ENCODE measurements at places on chromosomes 7 and 10.
A peak's percentile ranks its signal among the peaks of the same experiment; 100 is the strongest.

GRCh38 chr7:37526623-37527022, 78.0 kb upstream of the ELMO1 start:
- DNase-seq: no peak

DNA sequence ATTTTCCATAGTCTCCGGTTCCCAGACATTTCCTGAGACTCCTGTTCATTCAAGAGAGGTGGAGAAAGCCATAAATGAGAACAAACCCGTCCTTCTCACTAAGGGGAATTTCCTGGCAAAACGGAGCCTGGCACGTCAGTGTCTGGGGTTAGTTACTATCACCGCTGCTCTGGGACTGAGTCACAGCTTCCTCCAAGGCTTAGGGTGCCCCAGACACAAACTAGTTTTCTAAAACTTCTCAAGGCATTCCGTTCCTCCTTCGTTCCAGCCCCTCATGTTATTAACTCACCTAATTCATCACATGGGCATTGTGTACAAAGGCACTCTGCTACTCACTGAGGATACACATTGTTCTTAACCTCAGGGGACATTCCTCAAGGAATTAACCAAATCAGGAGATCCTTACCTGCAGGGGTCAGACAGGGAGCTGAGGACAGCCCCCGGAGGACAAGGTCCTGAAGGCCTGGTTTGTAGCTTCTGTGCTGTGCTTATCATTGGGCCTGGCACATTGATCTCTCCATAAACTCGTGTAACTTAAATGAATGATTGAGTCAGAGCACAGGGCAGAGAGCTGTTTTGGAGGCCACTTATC, 103.0 kb upstream of the KLF6 start:
- DNase-seq: peak; percentile 68

- no peak for DNase-seq
These were observed 189.0 kb upstream of the CELF2 start for GRCh38 chr10:10828623-10829022.

- no peak for DNase-seq
These were observed 390.7 kb downstream of the ARL4A start for GRCh38 chr7:13078105-13078504.

DNA sequence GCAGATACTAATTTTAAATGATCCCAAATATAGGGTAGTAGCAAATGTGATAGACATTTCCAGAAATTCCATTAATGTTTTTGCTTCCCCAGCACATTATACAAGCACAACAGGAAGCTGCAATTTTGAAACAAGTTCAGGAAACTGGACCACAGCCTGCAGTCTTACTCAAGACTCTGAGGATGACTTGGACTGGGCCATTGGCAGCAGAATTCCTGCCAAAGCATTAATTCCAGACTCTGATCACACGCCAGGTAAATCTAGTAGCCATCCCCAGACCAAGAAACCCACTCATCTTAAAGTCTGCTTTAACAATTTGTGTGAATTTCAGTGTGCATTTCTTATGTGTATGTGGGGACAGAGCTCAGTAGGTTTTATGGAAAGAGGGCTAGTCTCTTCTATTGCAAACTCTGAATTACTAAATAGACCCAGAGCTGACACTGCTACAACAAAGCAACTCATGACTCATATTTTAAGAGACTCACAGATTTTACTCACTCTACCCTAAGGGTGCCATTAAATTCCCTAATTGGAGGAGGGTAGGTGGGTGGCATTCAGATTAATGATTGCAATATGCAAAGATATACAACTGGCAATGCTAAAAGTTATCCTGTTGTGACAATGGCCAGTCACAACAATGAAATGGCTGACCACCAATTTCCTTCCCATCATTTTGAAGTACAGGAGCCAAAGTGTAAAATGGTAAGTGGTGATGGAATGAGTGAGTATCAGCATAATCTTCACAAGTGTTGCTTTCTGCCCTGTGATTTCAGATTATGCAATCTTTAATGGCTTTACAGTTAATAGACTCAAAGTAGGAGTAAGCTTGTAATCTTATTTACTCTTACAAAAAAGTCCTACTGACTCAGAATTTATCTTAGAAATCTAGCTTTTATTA, 317.6 kb upstream of the PLXDC2 start:
- no peak for DNase-seq

DNA sequence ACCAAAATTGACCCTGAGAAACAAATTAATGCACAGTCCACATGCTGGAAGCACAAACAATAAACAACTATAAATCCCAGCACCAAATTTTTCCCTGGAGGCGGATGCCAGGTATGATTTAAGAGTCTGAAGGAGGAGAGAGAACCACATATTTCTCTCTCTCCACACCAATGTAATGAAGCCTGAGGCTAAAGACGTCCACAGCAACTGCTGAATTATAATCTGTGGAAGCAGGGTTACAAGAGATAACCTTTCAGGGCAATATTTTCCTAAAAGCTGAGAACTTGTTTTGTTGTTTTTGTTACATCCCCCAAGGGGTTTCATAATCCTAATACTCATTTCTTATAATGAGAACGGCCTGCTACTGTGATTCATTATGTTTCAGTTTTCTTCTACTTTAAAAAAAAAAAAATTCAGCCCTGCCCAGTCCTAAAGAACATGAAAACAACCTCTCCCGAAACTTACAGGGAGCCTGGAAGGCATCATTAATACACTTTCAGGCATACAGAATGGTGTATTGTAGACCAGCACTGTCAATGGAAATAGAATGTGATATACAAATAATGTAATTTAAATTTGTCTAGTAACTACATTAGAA, 48.5 kb upstream of the ABLIM1 start:
- DNase-seq: no peak

DNA sequence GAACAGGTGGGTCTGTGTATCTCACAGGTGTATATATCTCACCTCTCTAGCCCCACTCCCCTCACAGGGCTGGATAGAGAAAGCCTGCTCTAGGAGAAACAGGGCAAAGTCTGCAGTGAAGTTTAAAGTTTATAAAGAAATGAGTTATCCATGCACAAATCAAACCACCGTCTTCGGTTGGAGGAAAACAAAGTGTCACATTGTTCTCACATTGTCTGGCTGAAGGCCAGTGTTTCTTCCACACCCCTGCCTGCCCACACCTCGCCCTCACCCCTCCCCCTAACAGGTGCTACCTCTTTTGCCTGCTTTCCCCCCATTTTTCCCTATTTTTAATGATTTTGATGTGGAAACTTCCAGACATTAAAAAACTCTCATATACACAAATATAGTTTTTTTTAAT, 25.8 kb downstream of the AQP1 start:
- DNase-seq: no peak

GRCh38 chr7:47518827-47519226, 63.1 kb downstream of the TNS3 start:
- DNase-seq: no peak

DNA sequence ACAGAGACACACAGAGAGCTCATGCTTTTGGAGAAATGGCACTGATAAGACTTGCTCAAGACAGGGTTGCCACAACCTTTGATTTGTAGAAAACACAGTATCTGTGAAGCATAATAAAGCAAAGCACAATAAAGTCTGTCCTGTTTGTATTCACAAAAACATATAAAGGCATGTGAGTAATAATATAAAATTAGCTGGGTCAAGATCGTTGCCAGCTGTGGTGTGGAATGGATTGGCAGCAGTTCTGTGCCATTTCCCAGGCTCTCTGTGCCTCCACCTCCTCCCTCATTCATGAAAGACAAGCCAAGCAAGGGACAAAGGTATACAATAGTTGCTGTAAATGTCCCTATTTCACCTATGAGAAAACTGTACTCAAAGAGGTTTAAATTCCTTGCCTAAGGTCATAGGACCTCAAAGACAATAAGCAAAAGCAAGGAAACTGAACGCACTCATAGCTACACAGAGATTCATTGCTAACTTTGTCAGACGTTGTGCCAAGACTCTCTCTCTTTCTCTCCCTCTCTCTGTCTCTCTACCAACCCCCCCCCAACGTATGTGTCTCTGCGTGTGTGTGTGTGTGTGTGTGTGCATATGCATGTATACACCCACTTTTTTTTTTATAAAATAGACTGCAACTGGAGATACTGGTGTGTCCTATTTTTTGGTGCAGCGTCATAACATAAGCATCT, 31.8 kb downstream of the CHST3 start:
- no peak for DNase-seq

- no peak for DNase-seq
These were observed 326.2 kb downstream of the RNLS start for GRCh38 chr10:88256886-88257285.

DNA sequence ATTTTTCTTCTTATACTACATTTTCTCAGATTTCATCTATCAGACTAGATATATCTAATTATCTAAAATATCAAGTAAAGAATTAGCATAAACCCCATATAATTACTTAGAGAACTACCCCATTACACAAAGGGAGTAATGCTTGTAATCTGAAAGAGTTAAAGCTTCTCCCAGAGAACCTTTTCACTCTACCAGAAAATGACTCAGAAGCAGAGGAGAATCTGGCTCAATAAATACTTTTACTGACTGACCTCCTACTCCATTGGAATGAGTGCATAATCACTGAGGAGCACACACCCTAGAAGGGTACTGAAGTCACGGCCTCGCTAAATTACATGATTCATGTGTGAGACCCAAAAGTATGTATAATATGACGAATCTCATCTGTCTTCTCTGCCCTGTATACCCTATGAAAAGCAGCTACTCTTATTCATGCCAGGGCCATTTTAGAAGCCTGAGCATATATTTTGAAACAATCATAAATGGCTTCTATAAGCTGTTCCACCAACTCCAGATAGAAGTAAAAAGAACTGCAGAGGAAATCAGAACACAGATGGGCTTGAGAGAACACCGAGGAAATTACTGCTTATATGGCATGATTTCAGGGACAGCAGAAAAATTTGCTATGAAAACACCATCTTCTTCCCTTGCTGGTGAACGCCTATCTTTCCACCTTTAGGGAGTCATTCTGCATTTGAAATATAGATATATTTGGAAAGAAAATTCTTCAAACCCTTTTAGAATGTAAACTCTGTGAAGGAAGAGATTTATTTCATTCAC, 32.7 kb downstream of the DNMBP start:
- no peak for DNase-seq

DNA sequence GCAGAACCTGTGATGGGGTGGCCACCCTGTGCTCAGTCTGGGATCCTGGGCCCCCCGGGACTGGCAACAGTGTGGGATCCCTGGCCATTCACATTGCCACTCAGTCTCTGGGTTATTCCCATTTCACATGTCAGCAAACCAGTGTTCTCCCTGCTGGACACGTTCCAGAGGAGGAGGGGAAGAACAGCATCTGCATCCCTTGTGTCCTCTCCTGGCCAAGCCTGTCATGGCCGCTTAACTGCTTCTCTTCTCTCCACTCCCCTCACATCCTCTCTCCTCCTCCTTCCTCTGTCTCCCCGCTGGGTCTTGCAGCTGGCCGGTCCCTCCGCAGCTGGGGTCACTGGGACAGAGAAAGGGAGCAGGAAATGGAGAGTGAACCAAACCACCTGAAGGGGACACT, 74.4 kb downstream of the C10orf105 start:
- no peak for DNase-seq

DNA sequence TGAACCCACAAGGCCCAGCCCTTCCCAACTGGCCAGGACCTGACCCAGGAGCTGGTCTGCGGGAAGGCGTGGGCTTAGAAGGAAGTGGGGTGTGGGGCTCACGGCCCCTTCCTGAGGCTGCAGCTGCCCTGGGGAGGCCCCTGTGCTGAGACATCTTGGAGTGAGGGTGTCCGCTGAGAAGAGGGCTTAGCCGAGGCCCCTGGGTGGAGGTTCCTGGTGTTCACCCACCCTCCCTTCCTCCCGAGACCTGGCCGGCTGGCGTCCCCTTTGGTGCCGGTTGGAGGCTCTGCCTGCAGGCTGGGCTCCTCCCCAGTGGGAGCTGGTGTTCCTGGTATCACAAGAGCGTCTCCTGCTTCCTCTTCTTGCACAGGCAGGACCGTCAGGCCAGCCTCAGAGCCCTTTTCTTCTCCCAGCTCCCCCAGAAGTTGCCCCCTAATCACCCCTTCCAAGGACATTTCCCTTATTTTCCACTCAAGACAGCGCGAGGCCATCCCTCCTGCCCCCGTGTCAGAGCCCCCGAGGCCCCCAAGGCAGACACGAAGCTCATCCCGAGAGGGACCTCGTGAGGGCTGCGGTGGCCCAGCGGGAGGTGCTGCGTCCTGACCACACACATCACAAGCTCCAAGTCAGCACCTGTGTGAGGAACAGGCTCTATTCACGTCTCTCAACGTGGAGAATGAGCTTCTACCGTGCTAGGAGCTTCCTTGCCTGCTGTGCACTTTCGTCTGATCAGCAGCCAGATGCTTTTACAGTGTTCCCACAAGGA, 25.1 kb upstream of the FAM20C start:
- DNase-seq: no peak

GRCh38 chr10:91022390-91022789, 101.5 kb upstream of the ANKRD1 start:
- DNase-seq: no peak

GRCh38 chr7:43475983-43476382, 106.9 kb upstream of the STK17A start:
- no peak for DNase-seq

- DNase-seq: no peak
These were observed 180.9 kb downstream of the ANK3 start for GRCh38 chr10:60208676-60209269.

GRCh38 chr7:4849390-4849789, 12.4 kb downstream of the PAPOLB start:
- DNase-seq: no peak

- no peak for DNase-seq
These were observed 993 bp downstream of the PTPRN2 start for GRCh38 chr7:158586499-158587161.

GRCh38 chr7:29461996-29462395, 101.6 kb upstream of the PRR15 start:
- no peak for DNase-seq

DNA sequence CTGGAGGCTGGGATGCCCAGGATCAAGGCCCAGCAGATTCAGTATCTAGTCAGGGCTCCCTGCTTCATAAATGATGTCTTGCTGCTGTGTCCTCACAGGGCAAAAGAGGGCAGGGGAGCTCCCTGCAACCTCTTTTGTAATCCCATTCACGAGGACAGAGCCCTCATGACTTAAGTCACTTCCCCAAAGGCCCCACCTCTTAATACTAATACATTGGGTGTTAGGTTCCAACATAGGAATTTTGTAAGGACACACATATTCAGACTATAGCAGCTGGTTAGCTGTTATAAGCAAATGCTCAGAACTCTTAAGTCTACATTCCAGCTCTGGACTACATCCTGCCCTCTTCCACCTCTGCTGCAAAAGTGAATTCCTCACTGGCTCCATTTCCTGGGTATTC, 63.0 kb downstream of the VOPP1 start:
- no peak for DNase-seq

DNA sequence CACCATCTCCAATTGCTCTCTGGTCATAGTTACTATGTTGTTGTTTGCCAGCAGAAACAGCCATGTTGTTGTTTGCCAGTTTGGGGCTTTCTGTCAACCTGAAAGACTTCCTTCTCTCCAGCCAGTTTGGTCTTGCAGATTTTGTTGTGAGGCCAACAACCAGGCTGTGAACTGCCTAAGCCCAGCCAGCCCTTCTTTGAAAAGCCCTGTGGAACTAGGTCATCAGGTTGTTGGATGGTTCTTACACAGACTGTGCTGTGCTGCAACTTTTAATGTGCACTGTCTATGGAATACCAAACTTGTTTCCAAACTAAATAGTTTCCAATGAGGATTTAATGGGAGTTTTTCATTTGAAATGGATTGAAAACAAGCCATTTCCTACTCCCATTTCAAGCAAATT, 592.7 kb upstream of the GALNT17 start:
- no peak for DNase-seq

Measured in CD4-positive, alpha-beta T cell treated with Interleukin-6 at 100 ng/mL for 8 hours (primary cell).